Stimulated activated CD8-positive, alpha-beta memory T cell treated with anti-CD3 and anti-CD28 coated beads, Interleukin-4, amount 100 ng/mL, for 48 hours (primary cell): ENCODE measurements at places on chromosomes 7 and 10.

- DNase-seq: no peak
Measured at GRCh38 chr10:120782336-120782735, 68.8 kb upstream of the WDR11 start.

DNA sequence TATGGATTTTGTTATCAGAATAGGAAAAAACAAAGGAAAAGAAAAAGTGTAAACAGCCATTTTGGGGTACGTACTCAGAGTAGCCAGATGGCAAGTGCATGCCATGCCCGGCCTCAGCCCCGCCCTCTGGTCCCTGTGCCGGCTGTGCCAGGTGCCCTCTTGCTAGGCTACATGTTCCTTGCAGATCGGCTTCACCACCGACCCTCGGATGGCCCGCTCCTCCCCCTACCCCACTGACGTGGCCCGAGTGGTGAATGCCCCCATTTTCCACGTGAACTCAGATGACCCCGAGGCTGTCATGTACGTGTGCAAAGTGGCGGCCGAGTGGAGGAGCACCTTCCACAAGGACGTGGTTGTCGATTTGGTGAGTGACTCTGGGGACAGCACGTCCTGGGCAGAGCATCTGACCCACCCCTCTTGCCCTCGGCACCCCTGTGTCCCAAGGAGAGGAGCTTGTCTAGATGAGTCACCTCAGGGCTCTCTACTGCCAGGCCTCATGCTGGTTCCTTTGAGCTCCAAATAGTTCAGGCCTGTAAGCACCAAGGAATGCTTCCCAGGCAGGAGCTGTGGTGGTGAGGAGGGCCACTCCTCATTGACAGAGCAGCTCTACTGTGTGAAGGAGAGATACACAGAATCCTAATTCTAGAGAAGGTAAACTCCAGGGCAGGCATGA, 54.9 kb upstream of the ZMIZ2 start:
- no peak for DNase-seq

DNA sequence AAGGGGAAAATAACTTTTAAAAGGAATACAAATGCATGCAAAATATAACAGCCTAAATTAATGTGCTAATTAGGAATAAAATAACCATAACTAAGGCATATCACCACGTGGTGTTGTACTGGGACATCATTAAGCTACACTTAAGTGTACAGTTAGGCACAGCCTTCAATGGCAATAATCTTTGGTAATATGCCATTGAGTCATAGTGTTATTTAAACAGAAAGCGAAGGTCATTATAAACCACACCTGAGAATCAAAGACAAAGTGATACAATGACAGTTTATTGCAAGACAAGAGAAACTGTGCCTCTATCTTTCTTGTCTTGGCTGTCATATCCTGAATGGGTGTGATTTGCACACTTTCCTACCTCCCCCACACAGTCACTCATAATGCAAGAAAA, 30.5 kb upstream of the AUTS2 start:
- no peak for DNase-seq

DNA sequence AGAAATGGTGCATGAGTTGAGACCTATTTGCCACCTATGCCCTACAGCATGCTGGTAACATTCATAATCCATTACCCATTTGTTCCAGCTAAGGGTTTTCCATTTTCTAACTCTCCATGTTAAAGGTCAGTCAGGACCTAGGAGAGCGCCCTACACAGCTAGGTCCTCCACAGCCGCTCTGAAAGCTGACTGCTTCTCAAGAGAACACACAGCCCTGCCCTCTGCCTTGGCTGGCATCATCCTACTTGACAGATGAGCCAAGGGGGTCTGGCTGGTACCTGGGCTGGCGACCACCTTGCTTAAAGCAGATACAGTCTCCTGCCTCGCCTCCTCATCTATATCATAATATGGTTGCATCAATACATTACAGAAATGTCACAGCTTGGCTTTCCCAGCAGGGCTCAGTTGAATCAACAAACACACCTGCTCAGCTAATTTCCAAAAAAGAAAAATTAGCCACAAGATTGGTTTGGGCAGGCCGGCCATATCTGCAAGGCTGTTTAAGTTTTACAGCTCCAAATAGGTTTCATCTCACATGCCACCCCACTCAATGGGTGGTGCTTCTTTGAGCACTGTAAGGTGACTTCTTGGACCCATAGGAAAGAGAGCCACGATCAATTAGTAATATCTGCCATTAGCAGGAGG, 17.3 kb downstream of the TLL2 start:
- no peak for DNase-seq

GRCh38 chr7:135710417-135711138, 17.4 kb downstream of the SLC13A4 start:
- peak; percentile 39 for DNase-seq

- DNase-seq: no peak
Measured at GRCh38 chr10:48249763-48250351, 24.6 kb downstream of the FRMPD2 start.

GRCh38 chr7:47310020-47310419, 271.9 kb downstream of the TNS3 start:
- no peak for DNase-seq

- no peak for DNase-seq
Measured at GRCh38 chr7:95201727-95202126, 122.6 kb downstream of the PON1 start.

DNA sequence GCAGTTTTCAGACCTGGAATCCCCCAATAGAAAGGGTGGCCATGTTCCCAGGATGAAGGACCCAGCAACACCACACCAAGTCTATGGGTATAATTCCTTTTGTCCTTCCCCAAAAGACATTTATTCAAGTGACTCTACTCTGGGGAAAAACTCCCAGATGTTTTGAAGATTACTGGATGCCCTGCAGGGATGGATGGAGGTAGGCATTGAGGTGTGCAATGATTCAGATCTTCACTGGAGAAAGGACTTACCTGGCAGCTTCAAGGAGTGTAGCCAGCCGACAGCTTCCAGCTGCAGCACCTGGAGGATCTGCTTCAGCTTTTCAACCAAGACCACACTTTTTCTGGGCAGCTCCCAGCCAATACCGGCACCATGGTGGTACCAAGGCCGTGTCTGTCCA, 172.0 kb downstream of the BAMBI start:
- no peak for DNase-seq

- DNase-seq: no peak
Measured at GRCh38 chr7:149529136-149529718, 31.6 kb upstream of the ZNF746 start.

- no peak for DNase-seq
Measured at GRCh38 chr10:99926925-99927720, 82.6 kb downstream of the DNMBP start.

DNA sequence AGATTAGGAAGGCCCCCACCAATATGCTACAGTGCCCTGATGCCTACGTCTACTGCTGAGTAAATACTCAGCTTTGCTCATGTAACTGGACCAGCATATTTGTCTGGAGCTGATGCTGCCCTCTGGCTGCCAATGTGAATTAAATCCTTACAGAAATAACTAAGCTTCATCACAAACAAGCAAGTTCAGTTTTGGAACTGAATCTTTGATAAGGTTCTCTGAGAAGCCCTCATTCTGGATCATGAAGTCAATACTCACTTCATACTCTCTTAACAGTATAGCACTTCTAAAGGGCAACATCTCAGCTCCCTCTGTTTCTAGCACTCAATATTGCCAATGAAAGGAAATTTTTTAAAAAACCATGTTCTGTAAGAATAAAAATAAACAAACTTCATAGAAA, 246.7 kb downstream of the ETV1 start:
- no peak for DNase-seq

- no peak for DNase-seq
Measured at GRCh38 chr7:42167206-42167605, 69.8 kb downstream of the GLI3 start.

GRCh38 chr7:111869280-111869679, 307.0 kb upstream of the IMMP2L start:
- DNase-seq: no peak

GRCh38 chr10:28391283-28391682, 88.4 kb upstream of the MPP7 start:
- DNase-seq: no peak

GRCh38 chr7:129498021-129498420, 4.3 kb upstream of the SMKR1 start:
- DNase-seq: no peak

GRCh38 chr10:3972460-3973301, 187.7 kb upstream of the KLF6 start:
- peak; percentile 56 for DNase-seq

- no peak for DNase-seq
Measured at GRCh38 chr10:6514844-6515780, 65.0 kb downstream of the PRKCQ start.

- no peak for DNase-seq
Measured at GRCh38 chr10:97416565-97416964, 9.4 kb upstream of the PGAM1 start.

GRCh38 chr7:117837841-117838240, 35.4 kb downstream of the CTTNBP2 start:
- DNase-seq: no peak

- no peak for DNase-seq
Measured at GRCh38 chr10:52966904-52967303, 194.3 kb upstream of the MBL2 start.

DNA sequence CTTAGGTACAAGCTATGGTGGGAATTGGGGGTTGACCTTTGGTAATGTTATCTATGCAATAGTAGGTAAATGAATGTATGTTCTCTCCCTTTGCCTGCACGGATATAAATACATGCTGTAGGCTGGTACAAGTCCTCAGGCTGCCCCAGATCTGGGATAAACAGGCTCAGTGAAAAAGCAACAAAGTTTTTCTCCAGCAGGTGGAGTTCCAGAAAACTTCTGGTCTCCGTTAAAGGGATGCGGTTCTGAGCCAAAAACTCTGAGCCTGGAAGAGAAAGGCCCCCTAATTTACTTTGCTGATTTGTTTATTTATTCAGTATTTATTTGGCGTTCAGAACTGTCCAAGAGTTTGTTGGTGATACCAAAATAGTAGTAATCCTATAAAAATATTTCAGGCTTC, 204.7 kb downstream of the ADRA2A start:
- no peak for DNase-seq

DNA sequence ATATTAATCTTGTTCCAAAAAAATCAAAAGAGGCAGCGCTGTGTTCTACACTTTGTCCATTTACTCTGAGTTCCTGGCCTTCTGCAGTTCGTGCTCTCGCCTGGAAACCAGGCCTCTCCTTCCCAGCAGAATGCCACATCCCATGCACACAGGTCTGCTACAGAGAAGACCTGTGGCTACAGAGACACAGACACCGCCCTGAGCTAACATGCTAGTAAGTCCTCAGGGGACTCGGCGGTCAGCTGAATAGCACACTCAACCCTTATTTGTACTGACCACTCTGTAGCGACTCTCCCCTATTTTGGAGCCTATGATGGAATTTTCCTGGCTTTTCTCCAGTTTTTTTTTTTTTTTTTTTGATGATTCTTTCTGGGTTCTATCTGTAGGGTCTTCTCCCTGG, 12.8 kb downstream of the CREB3L2 start:
- DNase-seq: no peak

GRCh38 chr7:157916946-157917640, 580.3 kb downstream of the DNAJB6 start:
- DNase-seq: no peak

DNA sequence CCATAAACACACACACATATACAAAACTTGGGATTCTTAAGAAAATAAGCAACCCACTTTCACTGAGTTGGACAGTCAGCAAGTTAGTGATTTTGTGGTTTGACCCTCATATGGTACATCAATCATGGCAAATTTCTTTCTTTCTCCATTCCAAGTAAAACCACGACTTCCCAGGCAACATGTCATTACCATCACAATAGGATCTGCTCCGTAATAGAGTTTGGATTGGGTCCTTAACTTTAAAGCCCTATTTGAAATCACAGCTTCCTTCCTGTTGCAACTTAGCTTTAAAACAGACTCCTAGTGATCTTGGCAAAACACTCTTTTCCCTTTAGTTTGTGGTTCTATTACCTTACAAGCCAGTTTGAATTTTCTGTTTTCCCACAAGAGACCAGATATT, 483.6 kb downstream of the INHBA start:
- DNase-seq: no peak

- DNase-seq: no peak
Measured at GRCh38 chr10:64363687-64364086, 842.5 kb downstream of the REEP3 start.

- DNase-seq: no peak
Measured at GRCh38 chr7:95508780-95509179, 23.0 kb downstream of the ASB4 start.

- DNase-seq: no peak
Measured at GRCh38 chr7:111308691-111309090, 217.8 kb downstream of the LRRN3 start.

DNA sequence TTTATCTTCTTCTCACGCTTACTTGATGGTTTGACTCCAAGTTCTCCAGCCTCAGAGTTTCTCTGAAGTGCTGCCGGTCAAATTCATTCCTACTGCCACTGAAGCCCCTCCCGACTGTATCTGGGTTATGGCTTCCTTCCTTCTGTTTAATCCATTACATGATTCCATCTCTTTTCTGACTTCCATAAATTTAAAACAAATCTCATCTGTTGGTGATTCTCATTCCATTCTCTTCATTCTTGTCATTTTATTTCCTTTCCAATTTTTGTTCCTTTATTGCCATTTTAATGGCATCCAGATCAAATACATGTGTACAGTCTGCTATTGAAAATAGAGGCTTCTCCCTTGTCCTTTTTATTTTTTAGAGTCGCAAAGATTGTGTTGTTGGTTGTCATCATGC, 25.4 kb upstream of the HIBADH start:
- no peak for DNase-seq

GRCh38 chr10:78852466-78853240, 216.1 kb upstream of the ZMIZ1 start:
- peak; percentile 35 for DNase-seq

DNA sequence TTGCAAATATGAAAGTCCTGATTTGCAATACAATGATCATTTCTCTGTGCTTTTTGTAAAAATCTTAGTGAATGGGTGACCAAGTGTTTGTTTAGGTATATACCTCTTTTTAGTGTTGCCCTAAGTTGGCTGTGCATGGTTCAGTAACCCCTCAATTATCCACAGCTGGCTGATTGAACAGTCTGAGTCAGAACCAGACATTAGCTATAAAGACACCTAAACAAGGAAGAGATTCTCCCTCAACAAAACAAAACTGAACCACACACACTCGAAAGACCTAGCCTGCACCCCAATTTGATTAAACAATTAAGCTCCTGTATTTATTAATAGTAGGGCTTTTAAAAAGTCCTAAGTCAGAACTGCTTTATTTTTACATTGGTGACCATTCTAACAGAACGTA, 2.8 kb downstream of the RSBN1L start:
- DNase-seq: no peak

DNA sequence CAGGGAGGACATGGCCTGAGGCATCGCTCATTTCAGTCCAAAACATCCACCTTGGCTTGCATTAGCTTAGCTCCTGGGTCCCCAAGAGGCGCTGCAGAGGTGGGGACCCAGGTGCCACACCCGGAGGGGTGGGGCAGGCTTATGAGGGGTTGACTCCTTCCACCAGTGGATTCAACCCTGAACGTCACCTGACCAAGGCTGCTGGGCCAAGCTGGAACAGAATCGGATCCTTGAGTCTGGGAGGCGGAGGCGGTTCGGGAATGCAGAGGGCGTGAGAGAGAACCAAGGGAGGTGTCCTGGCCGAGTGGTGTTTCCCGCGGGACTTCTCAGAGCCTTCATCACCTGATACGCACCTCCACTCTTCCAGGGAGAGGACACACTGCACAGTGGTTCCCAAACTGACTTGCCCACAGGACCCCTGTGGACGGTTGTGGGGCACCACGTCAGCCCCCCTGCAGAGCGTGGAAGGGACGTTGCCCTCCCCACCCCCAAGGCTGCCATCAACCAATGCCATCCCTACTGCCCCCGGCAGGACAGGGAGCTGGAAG, 4.5 kb upstream of the MICALL2 start:
- no peak for DNase-seq
